ENCODE measurements at places on chromosomes 4 and X. TPM values are rescaled to one million over a fixed set of nuclear protein-coding genes. Genes with fewer than 3 reads are reported as not detected.
A peak's percentile ranks its signal among the peaks of the same experiment; 100 is the strongest.

DNA sequence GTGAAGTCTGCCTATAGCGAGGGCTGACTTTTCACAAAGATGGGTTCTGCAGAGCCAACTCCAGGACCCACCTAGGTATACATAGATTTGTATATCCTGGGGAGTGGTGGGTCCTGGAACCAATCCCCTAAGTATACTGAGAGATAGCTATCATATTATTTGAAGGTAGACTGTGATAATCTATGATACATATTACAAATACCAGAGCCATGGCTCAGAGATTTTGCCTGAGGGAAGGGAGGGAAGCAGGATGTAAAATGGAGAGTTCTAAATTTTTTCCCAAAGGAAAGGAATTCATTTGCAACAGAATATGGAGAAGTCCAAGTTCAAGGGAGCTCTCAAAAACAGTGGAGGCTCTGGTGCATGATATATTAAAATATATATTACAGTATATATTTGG lies 7.2 kb downstream of the TCEAL3 start:
- no peak overlapping the region for H3K4me3 ChIP-seq
- H3K4me1 ChIP-seq = no peaks in the 10 kb centered on the region
- no peaks in the 10 kb centered on the region for H3K36me3 ChIP-seq
- no peak for DNase-seq

DNA sequence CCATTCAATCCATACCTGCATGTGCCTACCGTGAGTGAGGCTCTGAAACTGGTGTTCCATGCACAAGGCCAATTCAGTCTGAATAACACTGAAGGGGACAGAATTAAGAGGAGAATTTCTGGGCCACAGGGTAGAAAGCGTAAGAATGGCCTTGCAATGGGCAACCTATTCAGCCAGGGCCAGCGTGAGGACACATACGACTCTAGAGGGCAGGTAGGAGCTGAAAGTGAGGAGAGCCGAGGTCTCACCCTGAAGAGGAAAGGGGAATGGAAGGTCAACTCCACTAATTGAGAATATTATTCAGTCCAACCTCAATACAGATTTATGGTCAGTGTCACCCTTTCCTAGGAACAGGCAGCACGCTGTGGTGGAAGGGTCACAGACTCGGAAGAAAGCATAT lies 202.2 kb downstream of the TRIML1 start:
- no peak for DNase-seq
- H3K4me1 ChIP-seq = no peaks in the 10 kb centered on the region
- no peaks in the 10 kb centered on the region for H3K27me3 ChIP-seq
- H3K4me3 ChIP-seq = no peak overlapping the region
- no peak overlapping the region for H3K27ac ChIP-seq

DNA sequence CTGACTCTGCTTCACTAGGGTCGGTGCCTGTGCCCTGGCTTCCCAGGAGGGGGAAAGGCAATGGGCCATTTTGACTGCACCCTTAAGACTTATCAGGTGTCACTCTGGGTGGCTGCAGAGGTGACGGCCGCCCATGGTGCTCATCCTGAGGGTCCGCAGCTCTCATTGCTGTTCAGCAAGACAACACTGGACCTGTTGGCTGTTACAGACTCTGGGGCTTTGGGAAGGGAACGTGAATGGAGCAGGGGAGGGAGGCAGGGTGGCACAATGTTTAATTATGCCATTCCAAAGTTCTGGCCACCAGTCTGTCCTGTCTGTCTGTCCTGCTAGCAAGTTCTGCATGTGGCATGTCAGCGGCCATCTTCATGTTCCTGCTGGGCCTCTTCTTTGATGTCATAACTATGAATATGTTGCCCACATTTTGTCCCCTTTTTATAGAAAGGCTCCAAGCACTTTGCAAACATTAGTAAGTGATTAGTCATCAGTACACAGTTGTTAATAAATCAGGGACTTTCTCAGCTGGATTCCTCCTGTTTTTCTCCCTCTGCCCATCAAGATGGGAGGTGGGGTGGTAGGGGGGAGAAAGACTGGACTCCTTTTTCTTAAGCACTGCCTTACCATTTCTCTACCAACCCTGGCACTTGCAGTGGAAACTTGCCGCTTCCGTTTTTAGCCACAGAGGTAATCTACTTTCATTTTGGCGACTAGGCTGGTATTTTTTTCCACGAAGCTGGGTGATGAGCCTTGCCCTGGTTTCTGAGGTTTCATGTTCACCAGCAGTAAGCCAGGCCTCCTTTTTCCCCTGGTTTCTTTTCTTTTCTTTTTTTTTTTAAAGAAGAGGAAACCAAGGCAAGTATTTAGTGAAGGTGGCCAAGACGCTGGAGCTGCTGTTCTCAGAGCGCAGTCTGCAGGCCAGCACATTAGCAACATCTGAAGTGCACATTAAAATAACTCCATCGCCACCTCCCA lies 88.6 kb upstream of the TRIM2 start:
- H3K4me3 ChIP-seq = no peak overlapping the region
- H3K36me3 ChIP-seq = no peaks in the 10 kb centered on the region
- no peak overlapping the region for H3K27ac ChIP-seq
- DNase-seq = no peak

ZNF711 gene
- total RNA-seq = 4.7 TPM

DNA sequence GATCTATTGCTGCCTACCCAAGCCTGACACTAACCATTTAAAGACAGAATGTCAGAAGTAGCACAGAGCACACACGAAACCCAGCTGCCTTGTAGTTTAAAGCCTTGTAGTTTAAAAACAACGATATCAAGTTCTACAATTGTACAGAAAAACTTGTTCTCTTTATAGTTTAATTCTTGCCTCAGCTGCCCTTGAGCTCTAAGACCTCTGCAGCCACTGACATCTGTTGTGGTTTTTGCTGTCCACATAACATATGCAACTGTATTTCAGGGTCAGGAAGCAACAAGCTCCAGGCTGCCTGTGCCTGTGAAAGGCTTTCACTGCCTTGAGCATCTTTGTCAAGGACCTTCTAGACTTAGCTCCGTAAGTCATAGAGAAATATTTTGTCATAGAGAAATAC lies 227.2 kb downstream of the SPCS3 start:
- no peak overlapping the region for H3K4me3 ChIP-seq
- H3K36me3 ChIP-seq = no peaks in the 10 kb centered on the region
- H3K4me1 ChIP-seq = no peaks in the 10 kb centered on the region
- DNase-seq = no peak

DNA sequence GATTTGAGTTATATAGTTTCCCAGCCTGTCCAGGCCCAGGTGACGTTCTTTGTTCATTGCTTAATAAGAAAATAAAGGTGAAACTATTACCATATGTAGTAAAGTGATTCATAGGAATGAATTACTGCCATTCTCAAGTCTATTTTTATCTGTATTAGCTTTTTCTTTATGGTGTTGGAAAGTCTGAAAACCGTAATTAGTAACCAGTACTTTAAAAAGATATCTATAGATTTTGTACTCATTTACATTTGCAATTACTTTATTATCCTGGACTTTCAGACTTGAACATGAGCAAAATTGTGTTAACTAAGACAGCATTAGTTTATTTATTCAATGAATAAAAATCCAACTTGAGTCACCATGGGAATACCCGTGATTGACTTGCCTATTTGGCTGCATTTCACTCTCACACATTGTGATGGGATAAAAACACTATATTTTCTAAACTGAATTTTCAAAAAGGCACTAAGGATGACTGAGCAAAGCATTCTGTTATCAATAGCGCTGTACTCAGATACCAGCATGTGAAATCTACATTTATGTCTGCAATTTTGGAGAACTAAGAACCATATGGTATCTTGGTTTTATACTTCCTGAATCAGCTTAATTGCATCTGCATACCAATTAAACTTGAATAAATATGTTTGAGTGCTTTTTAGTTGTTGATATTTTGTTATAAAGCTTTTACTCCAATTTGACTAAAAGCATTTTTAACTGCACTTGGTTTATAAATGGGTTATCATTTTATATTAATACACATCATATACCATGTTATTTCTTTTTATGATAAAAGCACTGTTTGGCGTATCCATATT lies 154.6 kb downstream of the CCSER1 start:
- no peaks in the 10 kb centered on the region for H3K27me3 ChIP-seq
- no peak overlapping the region for H3K27ac ChIP-seq
- H3K36me3 ChIP-seq = no peaks in the 10 kb centered on the region

DNA sequence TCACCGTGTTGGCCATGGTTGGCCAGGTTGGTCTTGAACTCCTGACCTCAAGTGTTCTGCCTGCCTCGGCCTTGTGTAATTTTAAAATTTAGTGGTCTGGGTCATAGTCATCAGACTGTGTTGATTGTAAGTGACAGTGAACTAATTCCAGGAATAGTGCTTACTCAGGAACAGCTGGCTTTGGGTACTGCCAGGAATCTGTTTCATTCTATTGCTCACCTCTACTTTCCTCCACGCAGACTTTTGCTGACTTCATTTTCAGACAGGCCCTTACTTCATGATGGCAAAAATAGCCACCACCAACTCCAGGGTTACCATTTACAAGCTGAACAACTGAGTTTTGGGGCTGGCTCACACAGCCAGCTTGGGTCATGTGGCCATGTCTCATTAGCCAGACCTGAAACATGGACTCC lies 54.6 kb downstream of the FNIP2 start:
- H3K27me3 ChIP-seq = no peaks in the 10 kb centered on the region
- peaks cover 87% of the 10 kb centered on the region for H3K4me1 ChIP-seq
- peak overlapping the region; percentile 93 for H3K27ac ChIP-seq
- DNase-seq = no peak

DNA sequence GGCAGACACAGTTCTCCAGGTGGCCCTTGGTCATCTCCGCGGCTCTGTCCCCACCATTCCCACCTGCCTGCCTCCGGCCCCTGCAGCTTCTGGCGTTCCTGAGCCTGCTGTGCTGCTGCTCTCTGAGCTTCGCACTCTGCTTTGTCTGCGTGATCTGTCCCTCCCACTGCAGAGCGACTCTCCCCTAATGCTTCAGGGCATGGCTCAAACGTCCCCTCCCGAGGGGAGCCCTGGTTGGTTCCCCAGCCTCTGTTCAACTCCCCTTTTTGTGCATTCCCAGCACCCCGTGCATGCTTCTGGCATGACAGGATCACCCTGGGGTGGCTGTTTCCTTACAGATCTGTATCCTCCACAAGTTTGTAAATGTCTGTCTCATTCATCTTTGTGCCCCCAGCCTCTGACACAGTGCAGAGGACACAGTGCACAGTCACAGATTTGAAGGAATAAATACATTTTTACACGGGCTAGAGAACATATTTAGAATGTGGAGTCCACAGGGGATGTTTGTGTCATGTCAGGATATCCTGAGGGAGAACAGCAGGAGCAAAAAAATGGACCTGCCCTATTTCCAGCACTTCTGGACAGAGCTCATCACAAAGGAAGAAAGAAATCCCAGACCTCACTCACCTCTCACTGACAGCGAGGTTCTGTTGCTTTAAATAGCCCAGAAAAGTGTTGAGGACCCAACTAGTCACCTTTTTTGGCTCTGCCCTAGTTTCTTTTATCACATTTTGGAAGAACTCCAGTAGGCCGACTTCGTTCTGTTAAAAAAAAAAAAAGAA lies 72.6 kb downstream of the GATB start:
- DNase-seq = no peak
- no peak overlapping the region for H3K27ac ChIP-seq
- no peak overlapping the region for H3K4me3 ChIP-seq

CC2D2A gene
- total RNA-seq = 26.7 TPM

Measured in kidney (tissue), 22 donors.